ENCODE measurements at places on chromosomes 13 and 19.

GRCh38 chr13:25881971-25882451 lies 169.8 kb downstream of the SHISA2 start:
- DNase-seq, result no peak

- peak; percentile 93 for DNase-seq
Measured at GRCh38 chr13:77697217-77698103, at the start of gene SLAIN1. Gene SLAIN1 (plus strand): TSS chr13:77697687. CDS start chr13:77697914, 227 bp downstream.

DNA sequence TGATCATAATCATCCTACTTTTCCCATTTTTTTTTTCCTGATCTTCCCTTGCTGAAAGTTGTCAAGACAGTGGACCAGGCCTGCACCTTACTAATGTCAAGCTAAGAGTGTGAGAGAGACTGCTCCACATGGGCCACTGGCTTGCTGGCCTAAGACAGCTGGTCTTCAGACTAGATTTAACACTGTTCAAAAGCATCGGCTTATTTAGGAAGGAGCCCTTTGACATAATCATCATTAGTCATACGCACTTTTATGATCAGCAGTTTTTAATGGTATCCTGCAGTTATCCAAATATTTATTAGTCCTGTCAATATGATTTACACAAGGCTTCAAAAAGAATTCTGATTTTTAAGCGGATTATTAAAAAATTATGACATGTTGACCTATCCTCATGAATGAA lies 270.6 kb downstream of the DNAJC15 start:
- DNase-seq, result no peak

GRCh38 chr13:52994865-52995264 lies 33.7 kb upstream of the OLFM4 start:
- DNase-seq, result no peak

DNA sequence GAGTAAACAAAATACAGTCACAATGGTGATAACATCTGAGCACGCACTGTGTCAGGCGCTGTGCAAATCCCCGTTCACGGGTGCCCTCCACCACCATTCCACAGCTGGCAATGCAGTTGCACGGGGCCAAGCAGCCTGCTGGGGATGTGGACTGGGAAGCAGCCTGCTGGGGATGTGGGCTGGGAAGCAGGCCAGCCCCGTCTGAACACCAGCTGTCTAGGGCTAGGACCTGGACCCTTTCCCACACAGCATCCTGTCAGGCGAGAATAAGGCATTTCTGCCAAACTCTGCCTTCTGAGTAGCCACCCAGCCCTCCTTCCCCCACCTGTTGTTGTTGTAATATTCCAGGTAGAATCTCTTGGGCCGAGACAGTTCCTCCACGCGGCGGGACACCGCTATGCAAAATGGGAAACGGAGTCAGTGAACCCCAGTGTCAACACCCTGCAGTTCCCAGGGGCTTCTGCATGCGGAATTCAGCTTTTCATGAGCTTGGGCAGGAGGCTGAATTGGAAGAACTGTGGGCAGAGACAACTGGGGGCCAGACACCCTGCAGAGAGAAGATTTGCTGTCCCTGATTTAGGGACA lies 27.8 kb upstream of the MIER2 start:
- no peak for DNase-seq

GRCh38 chr19:19460761-19461265 lies 54.5 kb downstream of the TSSK6 start:
- DNase-seq, result no peak

- no peak for DNase-seq
Measured at GRCh38 chr13:37595162-37595561, 3.4 kb downstream of the POSTN start.

GRCh38 chr13:113654175-113654560 lies 3.8 kb downstream of the ATP4B start:
- DNase-seq, result no peak

GRCh38 chr13:113080901-113081521 lies 24.6 kb upstream of the F7 start:
- DNase-seq, result no peak

- no peak for DNase-seq
Measured at GRCh38 chr19:18344582-18344950, 4.2 kb downstream of the PGPEP1 start.

- DNase-seq, result no peak
Measured at GRCh38 chr13:95403349-95404140, 102.3 kb upstream of the ABCC4 start.

- DNase-seq, result no peak
Measured at GRCh38 chr13:36088001-36088400, 43.2 kb downstream of the DCLK1 start.

DNA sequence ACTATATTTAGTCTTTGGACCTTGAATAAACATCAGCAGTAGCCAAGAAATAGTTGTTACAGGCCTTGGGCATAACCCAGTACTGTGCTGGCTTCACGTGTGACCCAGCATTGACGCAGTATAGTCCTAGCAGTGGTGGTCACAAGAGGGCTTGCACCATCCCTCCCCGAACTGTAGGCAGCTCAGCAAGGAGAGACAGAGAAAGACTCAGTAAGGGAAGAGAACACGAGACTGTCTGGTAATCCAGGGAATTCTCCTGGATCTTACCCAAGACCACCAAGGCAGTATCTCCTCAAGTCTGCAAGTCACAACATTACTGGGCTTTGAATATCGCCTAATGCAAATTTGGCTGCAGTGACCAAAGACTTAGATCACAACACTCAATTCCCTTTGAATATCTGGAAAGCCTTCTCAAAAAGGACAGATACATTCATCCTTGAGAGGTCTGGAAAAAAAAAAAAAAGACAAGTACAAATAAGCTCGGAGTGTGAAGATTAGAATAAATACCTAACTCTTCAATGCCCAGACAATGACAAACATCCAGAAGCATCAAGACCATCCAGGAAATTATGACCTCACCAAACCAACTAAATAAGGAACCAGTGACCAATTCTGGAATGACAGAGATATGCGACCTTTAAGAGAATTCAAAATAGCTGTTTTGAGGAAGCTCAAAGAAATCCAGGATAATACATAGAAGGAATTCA lies 39.7 kb downstream of the CAB39L start:
- DNase-seq, result no peak

GRCh38 chr19:44925114-44925891 lies 10.9 kb downstream of the APOC1 start:
- DNase-seq, result peak; percentile 84

- peak; percentile 1 for DNase-seq
Measured at GRCh38 chr19:55809381-55810058, 22.3 kb downstream of the NLRP11 start.

GRCh38 chr13:72145383-72145782 lies 278.4 kb upstream of the DACH1 start:
- no peak for DNase-seq

- DNase-seq, result no peak
Measured at GRCh38 chr19:39524495-39524894, 8.2 kb downstream of the EID2B start.

DNA sequence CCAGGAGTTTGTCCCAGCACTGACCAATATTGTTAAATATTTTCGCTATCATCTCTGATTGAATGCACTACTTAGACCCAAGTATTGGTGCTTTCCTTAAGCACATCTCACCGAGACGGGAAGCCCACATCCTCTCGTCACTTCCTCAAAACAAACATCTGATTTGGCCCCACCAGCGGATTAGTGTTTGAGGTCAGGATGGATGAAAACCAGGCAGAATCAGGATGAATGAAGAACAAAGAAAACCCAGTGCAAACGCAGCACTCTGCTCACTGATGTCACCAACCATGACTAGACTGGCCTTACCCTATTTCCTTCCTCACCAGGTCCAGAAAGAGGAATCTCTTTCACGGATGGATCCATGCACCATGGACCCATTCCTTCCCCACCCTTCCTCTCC lies 6.0 kb downstream of the PLAUR start:
- no peak for DNase-seq

- no peak for DNase-seq
Measured at GRCh38 chr19:18804643-18805042, 13.5 kb upstream of the COMP start.

DNA sequence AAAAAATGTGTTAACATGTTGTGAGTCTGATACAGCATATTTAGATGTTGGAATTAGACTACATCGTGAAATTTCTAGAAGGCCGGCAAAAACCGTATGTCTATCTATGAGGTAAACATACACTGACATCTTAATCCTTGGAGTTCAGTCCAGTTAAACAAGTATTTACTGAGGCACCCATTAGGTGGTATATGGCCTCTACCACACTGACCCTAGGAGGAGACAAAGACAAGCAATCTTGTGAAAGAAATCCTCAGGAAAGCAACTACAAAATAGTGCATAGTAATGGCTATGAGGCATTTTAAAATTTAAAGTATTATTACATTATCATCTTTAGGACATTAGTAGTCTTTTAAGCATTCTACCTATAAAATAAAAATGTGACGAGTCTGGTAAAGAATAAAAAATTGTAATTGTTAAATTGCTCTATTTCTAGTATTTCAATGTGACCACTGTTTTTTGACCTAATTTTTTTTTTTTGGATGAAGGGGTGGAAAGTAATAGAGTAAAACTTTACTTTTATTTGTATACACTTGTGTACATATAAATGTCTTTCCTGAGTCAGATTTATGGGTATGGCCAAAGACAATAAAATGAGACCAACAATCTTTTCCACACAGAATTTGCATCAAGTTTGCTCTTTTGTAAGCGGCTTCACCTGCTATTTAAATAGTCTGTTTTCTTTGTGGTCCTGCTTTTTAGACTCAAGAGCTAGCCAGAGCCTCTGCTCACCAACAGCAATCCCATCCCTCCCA lies 50.5 kb downstream of the KATNAL1 start:
- DNase-seq, result no peak

- no peak for DNase-seq
Measured at GRCh38 chr13:50320271-50320862, 305.1 kb downstream of the KCNRG start.

DNA sequence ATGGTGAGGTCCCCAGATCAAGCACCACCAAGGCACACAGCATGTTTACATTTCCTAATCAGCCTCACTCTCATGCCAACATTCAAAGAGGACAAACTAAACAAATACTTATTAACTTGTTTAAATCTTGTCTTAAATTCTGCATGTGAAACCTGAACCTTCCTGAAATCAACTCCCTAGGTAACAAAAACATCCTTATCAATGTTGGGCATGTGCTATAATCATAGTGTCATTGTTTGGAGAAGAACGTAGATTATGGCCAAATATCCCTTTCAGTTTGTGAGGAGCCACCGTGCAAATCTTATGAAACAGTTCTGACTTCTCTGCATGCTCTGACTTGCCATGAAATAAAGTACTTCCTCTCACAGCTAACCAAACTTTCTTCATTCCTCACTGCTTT lies 123.8 kb downstream of the NDFIP2 start:
- no peak for DNase-seq

DNA sequence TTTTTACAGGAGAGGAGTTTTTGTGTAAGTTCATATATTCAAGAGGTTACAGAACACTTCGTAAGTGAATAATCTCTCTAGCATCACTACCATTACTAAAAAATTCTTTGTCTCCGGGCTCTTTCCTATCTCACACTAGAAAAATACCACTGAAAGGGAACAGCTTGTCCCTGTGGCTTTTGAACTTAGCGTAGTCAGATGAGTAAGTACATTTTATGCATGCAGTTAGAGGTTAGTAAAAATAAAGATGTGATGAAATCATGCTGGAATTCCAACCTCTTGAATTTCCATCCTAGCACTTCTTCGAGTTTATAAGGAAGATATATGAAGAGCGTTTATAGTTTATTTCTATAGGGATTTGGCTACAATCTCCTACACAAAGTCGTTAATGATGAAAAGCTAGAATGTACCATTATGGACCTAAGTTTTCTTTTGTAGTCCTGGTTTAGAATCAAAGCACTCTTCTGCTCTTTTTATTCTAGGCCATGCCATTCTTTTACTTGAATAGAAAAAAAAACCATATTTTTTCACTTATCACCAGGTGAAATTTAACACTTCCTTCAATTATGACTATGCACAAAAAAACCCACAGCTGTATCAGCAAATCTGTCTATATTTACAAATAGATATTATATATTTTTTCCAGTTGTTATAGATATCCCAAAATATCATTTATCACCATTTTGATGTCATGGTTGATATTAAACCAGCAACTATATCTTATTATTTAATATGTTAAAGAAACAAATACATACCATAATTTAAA lies 139.9 kb upstream of the PCDH9 start:
- no peak for DNase-seq

DNA sequence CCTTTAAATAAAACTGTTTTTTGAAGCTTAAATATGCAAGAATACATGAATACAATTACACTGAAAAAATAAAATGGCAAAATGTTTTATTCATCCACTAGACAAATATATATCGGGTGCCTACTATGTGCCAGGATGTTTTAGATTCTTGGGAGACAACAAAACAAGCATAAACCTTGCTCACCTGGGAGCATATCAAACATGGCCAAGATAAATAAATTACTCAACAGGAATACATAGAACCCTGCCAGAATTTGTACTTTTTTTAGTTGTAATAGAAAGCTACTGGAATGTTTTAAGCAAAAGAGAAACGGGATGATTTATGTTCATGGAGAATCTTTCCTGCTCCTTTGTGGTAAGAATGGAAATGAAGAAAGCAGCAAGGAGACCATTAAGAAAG lies 2358.5 kb upstream of the PCDH20 start:
- no peak for DNase-seq

- no peak for DNase-seq
Measured at GRCh38 chr19:18978616-18979015, 37.6 kb upstream of the HOMER3 start.

DNA sequence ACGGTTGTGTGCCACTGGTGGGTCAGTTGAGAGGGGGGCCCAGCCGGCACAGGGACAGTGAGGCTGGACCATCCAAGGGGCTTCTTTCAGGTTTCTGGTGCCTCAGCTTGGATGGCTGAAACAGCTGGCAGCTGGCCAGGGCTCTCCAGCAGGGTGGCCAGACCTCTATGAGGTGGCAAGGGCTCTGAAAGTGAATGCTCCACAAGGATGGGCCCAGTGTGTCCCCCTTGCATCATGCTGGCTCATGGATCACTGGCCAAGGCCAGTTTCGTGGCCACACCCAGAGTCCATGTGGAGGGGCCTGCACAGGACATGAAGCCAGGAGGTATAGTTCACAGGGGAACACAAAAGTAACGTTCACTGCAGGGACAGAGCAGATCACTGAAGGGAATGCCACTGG lies 49.6 kb downstream of the CDADC1 start:
- DNase-seq, result no peak

DNA sequence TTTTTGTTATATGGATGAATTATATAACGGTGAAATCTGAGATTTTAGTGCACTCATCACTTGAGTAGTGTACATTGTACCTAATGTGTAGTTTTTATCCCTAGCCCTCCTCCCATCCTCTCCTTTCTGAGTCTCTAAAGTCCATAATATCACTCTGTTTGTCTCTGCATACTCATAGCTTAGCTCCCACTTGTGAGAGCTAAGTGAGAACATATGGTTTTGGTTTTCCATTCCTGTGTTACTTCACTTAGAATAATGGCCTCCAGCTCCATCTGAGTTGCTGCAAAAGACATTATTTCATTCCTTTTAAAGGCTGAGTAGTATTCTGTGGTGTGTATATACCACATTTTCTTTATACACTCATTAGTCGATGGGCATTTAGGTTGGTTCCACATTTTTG lies 94.0 kb downstream of the SLC10A2 start:
- DNase-seq, result no peak

- no peak for DNase-seq
Measured at GRCh38 chr19:36489920-36490415, 607 bp upstream of the ZNF566 start.

All from hypothalamus (tissue), 51 donors.